Urinary bladder (tissue), 4 donors: ENCODE measurements at places on chromosomes 5 and 9. TPM values are rescaled to one million over a fixed set of nuclear protein-coding genes. Genes with fewer than 3 reads are reported as not detected.
A peak's percentile ranks its signal among the peaks of the same experiment; 100 is the strongest.

GRCh38 chr5:163347671-163348070 lies 89.7 kb upstream of the CCNG1 start:
- peak; percentile 37 for DNase-seq

DNA sequence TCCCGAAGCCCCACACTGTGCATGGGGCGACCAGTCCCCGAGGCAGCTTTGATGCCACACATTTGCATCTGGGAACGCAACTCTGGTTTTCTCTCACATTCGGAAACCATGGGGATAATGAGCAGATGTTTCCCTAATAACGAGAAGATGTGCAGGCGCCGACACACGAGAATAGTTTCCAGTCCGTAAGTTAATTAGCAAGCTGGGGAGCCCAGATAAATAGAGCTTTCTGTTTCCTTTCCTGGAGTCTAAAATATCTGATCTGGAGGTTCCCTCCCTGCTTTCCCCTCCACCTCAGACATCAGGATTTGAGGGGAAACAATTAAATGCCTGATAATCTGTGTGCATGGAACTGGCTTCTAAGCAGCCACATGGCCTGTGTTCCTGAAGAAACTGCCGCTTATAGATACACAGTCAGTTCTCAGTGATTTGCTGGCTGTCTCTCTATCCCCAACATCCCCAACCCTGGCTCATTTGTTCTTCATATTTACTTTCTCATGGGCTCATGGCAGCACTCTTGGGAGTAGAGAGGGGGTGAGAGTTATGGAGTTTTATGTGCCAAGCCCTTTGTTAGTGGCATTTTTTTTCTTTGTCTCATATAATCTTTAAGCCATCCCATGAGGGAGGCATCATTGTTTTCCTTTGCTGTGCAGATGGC lies 62.8 kb downstream of the PDZD2 start:
- DNase-seq, result no peak

- DNase-seq, result peak; percentile 15
These were observed at the start of gene PHYKPL for GRCh38 chr5:178232124-178232919. Gene PHYKPL (minus strand): TSS chr5:178232802. CDS start chr5:178232550, 252 bp downstream.

- no peak for DNase-seq
These were observed 34.0 kb downstream of the GAPVD1 start for GRCh38 chr9:125295657-125296056.

Gene HSD17B4
- 204 TPM for polyA plus RNA-seq

Gene PAPPA
- polyA plus RNA-seq, result 4.2 TPM

Gene HSPB3
- 2.2 TPM for polyA plus RNA-seq

Gene SPINK4
- 2.6 TPM for polyA plus RNA-seq
